T-helper 2 cell (primary cell): ENCODE measurements at places on chromosomes 4 and X.

DNA sequence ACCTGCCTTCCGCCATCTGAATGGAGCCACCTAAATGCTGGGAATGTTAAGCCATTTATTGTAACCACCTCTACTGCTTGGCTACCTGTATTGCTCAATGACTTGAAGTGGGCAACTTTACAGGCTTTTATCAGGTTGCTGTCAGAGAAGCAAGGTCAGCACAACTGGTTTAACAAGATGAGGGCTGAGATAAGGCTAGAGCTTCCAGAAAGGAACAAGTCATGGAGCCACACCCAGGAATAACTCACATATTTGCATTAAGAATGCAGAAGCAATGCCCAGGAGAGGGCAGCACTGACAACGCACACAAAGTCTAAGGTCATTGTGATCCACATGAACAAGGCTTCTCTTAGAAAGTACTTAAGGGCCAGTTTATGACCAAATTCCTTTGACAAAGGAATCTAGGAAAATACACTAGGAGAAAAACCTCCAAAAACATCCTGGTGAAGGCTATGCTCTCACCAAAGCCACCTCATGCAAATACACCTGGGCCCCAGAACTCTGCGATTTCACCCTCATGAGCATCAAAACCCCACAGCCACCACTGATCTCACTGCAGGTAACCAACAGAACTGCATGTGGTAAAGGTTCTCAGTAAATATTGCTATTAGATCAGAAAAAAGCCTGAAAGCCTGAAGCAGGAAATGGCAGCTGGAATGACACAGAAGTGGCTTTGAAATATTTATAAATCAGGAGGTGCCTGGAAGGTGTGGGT, 15.0 kb upstream of the STS start:
- DNase-seq: no peak

- no peak for DNase-seq
Measured at GRCh38 chr4:147787204-147787603, 55.3 kb downstream of the ARHGAP10 start.

DNA sequence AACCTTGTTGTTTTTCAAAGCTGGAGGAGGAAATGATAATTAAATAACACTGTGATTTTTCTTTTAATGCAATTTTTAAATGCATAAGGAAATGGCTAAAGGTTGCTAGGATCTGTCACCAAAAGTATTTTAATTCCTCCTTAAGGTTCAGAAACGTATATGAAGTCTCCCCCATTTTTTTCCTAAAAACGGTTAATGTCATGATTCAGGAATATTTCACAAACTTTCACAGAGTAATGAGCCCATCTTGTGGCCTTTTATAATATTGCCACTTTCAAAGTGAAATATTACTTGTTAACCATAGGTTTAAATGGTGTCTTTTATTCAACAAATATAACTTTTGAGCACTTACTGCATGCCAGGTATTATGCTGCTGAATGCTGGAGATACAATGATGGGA, 99.5 kb upstream of the USP38 start:
- DNase-seq: no peak

DNA sequence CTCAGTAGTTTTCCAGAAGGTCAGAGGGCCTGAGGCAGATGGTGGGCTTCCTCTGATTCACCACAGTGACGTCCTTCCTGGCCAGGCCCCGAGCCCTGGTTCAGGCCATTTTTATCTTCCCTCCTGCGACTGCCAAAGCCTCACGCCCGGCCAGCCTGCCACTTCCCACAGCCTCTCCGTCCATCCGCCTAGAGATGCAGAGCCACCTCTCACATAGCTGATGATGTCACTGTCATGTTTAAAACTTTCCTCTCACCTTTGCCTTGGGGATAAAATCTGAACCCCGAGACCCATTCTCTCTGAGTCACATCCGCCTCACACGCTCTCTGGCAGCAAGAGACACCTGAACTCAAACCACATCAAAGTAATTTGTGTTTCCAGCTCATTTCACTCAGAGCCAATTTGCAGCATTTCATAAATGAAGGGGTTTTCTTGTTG, 175.3 kb downstream of the QDPR start:
- DNase-seq: peak; percentile 55

- DNase-seq: no peak
Measured at GRCh38 chr4:42643685-42644084, 13.2 kb downstream of the ATP8A1 start.

- no peak for DNase-seq
Measured at GRCh38 chrX:104854790-104855340, 288.9 kb downstream of the IL1RAPL2 start.

DNA sequence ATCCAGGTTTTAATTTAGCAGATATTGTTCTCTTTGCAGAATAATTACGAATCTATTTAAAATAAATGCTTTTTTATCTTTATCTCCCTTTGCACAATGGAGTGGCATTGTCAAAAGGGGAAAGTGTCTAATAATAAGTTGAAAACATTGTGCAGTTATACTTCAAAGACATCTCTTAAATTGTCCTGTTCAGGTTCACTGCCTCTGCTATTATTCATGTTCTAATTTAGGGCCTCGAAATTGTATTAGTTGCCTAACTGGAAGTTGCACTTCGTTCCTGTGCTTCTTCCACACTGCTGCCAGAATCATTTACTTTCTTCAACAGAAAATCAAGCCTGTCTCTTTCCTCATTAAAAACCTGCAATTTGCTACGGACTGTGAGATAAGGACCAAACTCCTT, 150.5 kb upstream of the SPRY1 start:
- no peak for DNase-seq

DNA sequence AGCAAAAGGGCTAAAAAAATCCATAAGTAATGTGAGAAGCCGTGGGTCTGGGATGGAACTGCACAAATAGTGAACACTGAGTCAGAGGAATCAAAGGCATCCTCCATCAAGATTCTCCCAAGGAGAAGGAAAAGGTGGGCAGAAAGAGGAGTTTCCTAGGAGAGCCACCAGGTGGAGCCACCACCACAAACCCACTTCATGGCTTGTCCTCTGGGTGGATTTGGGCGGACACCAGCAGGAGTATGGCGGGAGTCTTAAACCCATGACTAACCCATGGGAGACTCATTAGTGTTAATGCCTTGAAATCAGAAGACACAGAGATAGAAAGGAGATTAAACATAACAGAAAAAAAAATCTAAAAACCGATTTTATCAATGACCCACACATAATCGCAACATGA, 147.7 kb downstream of the SH3KBP1 start:
- DNase-seq: peak; percentile 21

- no peak for DNase-seq
Measured at GRCh38 chr4:155738548-155738947, 20.3 kb upstream of the GUCY1B1 start.

- DNase-seq: no peak
Measured at GRCh38 chr4:2390146-2390545, 28.3 kb downstream of the ZFYVE28 start.

GRCh38 chr4:2168469-2169319, 73.2 kb downstream of the HAUS3 start:
- no peak for DNase-seq

DNA sequence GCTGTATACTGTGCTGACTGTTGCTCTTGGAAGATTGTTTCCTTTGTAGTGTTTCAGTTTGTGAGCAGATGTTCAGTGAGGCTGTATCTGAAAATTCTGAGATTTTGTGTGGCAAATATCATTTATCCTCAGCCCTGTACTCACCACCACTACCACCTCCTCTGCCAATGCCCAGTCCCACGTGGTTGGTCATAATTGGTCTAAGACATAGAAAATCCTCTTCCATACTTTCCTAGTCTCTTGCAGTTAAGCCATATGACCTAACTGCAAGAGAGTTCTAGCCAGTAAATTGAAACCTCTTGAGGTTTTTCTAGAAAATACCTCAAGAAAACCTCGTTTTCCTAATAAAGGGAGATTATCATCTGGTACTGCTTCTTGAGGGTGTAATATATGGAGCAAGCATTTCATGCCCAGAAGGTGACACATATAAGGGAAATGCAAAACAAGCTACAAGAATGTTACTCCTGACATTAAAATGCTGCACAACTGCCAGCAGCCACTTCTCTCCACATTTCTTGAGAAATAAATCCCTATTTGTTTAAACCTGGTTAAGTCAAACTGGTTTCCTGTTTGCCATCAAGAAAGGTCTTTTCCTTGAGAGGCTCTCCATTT, 32.8 kb downstream of the ABCE1 start:
- no peak for DNase-seq

DNA sequence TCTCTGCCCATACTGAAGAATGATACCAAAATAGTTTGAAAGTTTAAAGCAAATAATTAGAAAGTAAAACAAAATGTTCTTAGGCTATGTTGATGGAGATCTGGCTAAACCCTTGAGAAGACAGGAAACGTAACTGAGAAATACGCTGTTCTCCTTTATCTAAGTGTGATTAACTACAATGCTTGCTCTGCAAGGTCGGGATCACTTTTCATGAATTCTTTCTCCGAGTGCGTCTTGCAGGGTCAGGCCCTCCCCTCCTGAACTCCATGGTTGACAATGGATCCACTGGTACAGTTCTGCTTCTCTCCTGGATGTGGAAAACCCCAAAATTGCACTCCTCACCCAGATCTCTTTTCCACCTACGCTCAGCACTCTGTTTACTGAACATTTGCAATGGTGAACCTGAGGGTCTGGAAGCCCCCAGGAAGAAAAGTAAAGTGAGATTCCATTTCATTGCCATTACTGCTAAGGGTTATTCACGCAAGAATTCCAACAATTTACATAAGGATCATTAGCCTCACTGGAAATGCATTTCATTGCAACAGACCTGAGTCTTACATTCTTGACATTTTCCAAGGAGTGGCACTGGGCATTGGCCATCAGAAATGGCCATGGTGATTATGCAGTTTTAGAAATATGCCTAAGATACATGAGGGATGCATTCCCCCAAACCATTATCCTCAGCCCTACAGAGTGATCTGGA, 24.6 kb upstream of the WWC2 start:
- DNase-seq: no peak

GRCh38 chr4:56757261-56757746, 64.2 kb downstream of the SPINK2 start:
- no peak for DNase-seq

GRCh38 chrX:5314148-5314547, 914.5 kb downstream of the NLGN4X start:
- DNase-seq: no peak

DNA sequence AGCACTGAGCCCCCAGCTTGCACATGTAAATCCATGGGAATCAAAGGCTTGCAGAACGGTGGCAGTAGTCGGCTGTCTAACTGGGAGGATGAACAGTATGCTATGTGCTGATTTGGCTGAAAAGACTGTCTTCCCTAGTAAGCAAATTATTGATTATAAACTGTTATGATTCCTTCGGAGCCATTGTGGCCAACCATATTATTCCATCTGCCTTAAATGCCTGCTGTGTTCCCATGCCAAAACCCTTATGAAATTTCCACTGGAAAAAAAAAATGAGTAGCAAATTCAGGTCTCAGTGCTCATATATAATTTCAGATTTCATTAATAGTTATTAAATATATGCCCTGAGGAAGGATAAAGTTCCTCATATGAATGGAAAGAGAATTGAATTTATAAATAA, 132.7 kb upstream of the MID1 start:
- no peak for DNase-seq

- DNase-seq: no peak
Measured at GRCh38 chrX:37716602-37717001, 31.0 kb downstream of the XK start.

DNA sequence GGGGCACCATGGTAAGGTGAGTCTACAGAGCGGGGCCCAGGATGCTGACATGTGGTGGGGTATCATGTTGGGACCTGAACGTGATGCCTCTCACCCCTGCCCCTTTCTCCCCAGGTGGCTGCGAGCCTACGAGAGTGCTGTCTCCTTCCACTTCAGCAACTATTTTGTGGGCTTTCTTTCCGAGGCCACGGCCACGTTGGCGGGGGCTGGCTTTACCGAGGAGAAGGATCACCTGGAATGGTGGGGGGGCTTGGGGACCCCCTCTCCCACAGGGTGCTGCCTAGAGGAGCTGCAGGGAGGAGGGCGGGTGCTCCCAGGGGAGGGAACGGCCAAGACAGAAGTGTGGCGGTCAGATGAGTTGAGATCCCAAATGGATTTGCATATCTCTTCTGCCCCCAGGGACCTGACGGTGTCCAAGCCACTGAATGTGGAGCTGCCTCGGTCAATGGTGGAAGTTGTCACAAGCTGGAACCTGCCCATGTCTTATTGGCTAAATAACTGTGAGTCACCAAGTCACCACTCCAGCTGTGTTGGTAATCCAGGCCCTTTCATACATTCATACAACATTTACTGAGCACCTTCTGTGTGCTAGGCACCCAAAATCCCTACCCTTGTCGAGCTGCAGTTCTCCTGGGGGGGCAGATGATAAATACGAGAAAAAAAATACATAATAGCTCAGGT, 5.5 kb downstream of the PORCN start:
- no peak for DNase-seq

DNA sequence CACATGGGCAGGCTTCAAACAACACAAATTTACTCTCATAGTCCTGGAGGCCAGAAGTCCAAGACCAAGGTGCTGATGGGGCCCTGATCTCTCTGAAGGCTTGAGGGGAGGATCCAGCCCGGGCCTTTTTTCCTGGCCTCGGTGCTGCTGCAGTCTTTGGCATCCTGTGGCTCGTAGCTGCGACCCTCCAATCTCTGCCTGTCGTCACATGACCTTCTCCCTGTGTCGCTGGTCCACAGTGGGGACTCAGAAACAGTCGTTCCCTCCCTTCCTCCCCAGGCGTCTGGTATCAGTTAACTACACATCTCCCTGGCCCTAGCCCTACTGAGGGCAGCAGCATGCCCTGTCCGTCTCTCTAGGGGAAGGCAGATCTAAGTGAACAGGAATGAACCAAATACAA, 19.1 kb upstream of the MSX1 start:
- no peak for DNase-seq

DNA sequence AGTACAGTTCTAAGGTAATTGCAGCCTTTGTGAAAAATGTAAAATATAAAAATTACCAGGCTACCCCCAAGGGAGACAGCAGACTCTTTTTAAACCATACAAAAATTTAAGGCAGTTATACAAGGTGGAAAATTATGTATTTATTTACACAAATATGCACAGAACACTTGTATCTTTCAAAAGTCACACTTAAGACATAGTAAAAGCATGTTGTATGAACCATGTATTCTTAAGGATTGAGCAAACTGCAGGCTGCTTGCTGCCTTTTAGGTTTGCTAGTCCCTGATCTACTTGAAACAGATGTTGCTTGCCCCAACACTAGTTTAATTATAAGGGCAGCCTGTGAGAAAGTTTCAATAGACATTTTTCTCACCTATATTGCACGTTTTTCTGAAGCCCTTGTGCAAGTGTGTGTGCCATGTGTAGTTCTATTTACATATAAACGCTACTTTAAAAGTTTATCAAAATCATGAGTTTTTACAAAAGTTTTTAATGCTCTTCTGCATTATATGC, 72.8 kb downstream of the PRSS12 start:
- DNase-seq: no peak

GRCh38 chr4:77578145-77578544, 27.5 kb upstream of the CXCL13 start:
- DNase-seq: no peak

DNA sequence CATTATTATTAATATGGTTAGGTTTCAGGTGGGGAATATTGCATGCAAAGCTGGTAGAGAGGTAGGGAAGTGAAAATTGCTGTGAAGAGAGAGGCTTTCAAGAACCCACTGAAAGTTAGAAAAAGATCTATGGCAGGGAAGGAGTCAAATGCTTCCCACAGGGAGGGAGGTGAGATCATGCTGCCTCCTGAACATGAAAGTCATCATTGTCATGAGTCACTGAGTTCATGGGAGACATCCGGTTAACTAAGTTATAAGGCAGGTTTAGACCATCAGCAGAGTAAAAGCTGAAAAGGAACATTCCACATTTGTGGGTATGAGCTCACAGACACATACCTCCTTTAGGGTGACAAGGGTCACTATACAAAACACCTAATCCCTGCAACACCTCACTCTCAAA, 16.2 kb downstream of the GATB start:
- no peak for DNase-seq
